NT2/D1 (cell line): ENCODE measurements at places on chromosomes 3 and 15.

DNA sequence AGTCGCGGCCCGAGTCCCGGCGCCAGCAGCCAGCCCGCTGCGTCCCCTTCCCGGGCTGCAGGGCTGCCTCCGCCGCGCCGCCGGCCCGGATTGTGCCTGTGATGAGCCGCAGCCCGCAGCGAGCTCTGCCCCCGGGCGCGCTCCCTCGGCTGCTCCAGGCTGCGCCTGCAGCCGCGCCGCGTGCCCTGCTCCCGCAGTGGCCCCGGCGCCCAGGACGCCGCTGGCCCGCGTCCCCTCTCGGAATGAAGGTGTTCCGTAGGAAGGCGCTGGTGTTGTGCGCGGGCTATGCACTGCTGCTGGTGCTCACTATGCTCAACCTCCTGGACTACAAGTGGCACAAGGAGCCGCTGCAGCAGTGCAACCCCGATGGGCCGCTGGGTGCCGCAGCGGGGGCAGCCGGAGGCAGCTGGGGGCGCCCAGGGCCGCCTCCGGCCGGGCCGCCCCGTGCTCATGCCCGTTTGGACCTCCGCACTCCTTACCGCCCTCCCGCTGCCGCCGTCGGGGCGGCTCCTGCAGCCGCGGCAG lies 1.2 kb downstream of the CHST2 start:
- no peak for DNase-seq

GRCh38 chr3:169146866-169147237 lies 516.7 kb downstream of the MECOM start:
- no peak for DNase-seq

DNA sequence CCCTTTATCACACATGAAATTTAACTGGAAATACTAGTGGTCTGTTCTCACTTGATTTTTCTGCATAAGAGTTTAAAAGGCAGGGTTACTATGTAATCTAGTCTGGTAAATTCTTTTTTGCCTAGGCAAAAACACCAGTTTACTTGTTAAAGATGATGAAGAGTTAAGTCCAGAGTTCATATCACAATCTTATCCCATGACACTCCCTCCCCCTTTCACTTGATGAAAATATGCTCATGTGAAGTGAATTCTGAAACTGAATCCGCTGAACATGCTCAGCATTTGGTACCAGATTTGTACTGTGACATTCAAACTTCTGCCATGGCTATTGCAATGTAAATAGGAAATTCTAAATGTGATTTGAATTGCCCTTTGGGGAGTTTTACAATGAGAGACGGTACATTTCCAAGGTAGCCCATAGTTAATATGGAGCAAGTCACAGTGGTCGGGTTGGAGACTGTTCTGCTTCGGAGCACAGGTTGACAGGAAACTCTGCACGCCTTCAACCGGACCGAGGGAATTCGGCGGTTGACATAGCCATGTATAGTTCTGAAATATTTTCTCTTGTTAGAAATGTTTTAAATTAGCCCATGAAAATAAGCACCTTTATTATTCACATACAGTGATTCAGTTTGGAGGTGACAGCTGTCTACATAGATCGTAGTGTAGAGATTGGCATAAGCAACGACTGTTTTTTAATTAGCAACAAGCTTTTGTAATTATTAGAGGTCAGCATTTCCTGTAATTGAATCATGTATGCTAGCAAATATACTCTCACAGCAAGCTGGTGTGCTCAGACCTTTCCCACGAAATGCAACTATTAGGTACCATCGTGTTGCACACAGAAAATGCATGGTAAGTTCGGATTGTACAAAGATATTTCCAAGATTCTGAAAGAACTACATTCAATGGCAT lies 768.6 kb upstream of the GOLIM4 start:
- DNase-seq = no peak

GRCh38 chr3:43262194-43262593 lies 24.1 kb upstream of the SNRK start:
- DNase-seq = no peak

DNA sequence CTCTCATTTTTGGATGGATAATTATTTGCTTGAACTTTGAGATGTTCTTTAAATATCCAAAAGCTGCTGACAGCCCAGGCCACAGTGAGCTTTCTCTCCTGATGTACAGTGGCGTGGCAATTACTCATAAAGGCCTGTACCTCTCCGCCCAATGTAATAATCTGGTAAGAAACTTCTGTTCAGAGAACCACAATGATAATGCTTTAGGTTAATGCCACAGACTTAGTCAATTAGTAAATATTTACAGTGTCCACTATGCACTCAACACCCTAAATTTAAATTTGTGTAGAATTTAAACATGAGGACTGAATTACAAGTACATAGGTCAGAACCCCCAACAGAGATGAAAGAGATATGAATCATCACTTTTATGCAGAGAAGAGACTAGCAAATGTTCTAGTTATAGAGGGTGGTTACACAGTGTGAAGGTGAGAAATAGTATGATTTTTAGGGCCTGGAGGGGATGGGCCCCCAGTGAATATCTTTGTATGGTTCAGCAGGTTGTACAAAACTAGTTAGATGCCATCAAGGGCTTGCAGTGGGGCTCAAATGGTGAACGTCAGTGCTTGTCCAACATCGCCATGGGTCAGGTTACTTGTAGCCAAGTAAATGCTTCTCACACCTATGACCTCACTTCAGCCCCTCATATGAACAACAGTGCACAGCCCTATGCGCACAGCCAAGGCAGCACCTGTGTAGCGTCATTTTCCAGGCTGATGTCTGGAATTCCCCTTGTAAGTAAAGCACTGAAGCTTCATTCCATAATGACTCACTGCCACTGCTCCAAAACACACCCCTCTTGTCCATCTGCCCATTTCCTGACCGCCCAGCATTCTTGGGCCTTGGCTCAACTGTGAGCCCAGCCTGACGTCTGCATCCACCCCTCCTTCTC lies 13.3 kb downstream of the ABHD2 start:
- no peak for DNase-seq

GRCh38 chr3:55160241-55160983 lies 232.6 kb upstream of the LRTM1 start:
- DNase-seq = no peak

- no peak for DNase-seq
Measured at GRCh38 chr3:38354588-38355330, 8.2 kb downstream of the XYLB start.

- DNase-seq = no peak
Measured at GRCh38 chr15:70643106-70643782, 120.1 kb downstream of the UACA start.

DNA sequence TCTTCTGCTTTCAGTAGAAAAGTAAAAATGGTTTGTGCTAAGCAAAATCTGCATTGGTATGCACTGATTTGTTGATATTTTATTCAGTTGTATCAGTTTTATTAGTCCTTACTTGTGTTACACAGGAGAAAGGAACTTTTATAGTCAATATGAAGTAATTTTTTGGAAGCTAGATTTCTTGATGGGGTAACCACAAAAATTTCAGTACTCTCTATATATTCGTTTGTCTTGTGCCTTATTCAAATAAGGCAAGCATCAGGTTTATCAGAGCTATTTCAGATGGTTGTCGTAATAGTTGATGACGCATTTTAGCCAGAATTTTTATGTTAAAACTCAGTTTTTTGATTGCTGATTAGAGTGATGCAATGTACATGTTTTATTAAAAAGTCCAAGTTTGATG lies 50.7 kb upstream of the NIPA1 start:
- no peak for DNase-seq

DNA sequence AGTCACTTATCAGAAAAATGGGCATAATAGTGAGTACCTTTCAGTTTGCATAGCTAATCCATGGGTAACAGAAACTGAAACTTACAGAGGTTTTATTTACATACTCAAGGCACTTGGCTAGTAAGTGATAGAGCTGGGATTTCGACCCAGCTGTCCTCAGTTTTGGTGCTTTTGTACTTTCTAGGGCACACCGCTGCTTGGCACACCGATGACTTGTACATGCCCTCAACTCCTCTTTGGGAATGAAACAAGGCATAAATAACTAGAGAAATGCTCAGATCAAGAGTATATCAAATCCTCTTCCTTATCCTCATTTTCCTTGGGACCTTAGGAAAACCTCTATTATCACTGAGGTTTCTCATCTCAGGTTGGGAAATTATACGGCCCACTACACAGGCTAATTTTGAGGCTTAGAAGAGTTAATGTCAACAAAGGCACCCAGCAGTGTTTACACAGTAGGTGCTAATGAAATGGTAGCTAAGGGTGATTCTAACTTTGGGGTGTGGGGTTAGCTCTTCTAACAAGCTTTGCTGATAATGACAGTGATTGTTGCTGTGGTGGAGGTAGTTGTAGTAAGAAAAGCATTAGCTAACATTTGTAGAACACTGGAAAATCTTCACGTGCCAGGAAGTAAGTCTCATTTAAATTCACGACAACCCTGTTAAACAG lies 20.3 kb upstream of the DGKG start:
- no peak for DNase-seq

DNA sequence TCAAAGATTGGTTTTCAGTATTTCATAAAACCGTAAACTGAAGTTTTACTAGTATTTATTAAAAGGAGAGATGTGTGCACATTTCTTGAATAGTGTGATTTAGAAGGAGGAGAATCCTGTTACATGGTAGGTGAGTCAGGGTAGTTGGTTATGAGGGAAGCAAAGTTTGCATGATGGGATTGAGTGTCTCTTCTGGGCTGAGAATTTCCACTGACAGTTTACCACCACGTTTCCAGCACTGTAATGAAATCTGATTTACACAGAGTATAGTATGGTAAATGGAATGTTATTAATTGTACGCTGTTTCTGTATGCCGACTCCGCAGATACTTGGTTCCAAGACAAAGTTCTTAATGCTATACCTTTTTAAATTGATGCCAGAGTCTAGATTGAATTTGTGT lies 1.6 kb downstream of the NECTIN3 start:
- no peak for DNase-seq

DNA sequence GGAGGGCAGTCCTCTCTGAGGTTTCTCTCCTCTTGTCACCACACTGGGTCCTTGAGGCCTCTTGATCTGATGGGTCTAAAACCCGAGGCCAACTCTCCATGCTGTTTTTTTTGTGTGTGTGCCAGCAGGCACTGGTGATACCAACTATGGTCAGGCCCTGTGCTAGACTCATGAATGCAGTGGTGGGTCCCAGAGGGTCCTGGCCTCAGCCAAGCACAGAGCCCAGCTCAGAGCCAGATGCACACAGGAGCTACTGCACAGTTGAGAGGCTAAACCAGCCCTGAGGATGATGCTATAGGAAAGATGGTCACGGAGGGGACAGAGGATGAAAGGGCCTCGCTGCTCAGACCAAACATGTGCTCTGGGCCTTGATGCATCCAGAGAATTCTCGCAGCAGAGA lies 33.5 kb downstream of the RAB6B start:
- no peak for DNase-seq

- DNase-seq = no peak
Measured at GRCh38 chr3:25349828-25350724, 78.0 kb upstream of the RARB start.

DNA sequence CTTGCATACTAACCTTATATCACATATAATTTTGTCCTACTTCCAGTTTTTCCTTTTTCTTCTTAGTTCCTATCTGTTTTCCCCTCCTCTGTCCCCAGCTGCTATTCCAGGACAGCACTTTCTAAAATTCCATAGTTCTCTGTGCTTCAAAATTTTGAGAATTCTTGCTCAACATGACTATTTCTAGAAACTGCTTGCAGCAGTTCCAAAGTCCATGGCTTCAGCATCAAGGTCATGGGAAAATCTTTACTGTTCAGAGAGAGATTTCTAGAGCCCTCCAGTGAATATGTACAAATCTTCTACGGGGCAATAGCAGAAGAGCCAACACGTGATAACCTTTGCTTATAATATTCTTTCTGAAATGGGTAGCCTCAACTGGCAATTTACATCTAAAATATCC lies 76.1 kb upstream of the PHLDB2 start:
- no peak for DNase-seq

GRCh38 chr3:180492047-180492446 lies 109.9 kb upstream of the TTC14 start:
- no peak for DNase-seq

DNA sequence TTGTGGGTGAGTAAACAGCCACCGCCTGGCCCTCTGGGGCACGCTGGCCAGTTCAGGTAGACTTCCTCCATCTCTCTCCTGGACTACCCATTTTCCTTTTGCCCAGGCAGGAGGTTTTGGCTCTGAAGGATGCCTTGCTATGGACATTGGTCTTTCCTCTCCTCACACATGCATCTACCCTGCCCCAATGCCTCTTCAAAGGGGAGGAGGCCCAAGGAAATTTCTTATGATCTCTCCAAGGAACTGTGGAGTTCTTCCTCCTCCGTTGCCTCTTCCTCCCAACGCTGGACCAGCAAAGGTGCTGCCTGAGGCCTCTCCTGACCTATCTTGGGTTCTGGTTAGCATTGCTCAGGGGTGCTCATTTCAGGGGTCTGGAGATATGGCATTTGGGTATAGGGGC lies 33.5 kb downstream of the POMGNT2 start:
- DNase-seq = no peak

- DNase-seq = no peak
Measured at GRCh38 chr15:84634228-84634837, 19.8 kb downstream of the WDR73 start.

GRCh38 chr3:179398574-179399231 lies 51.2 kb downstream of the MFN1 start:
- DNase-seq = no peak

- peak; percentile 57 for DNase-seq
Measured at GRCh38 chr3:168165390-168166269, 69.9 kb upstream of the GOLIM4 start.

DNA sequence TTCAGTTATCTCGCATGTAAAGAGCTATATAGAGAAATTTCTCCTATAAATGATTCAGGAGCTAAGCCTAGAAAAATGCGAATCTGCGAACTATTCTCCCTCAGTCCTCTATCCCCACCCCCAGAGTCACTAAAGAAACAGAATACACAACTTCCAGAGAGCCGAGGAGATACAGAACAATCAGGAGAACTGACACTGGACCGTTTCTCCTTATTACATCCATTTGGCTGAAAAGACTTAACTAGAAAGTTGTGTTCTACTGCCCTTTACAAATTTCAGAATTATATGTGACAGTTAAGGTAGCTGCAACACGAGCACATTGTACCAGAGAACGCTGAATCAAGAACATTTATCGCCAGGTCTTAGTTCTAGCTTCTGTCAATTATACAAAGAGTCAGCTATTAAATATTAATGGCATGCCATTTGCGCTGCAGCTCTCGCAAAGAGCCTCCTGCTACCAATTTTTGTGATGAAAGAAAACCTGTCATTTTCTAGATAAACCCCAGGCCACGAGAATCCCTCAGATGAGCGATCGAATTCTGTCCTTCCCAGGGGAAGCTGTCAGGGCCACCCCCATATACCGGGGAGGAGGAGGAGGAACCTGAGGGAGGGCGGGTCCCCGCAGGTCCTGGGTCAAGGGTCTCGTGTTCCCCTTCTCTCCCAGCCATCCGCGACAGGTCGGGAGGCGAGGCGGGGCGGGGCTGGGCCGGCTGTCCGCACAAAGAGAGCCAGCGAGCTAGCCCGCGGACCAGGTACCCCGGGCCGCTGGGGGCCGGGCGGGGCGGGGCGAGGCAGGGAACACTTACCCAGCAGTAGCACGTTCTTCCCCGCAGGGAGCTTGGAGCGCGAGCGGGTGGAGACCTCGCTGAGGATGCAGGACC lies 878 bp downstream of the DYNC1LI1 start:
- DNase-seq = peak; percentile 57

- no peak for DNase-seq
Measured at GRCh38 chr3:147640781-147641180, 231.6 kb downstream of the ZIC1 start.

- DNase-seq = no peak
Measured at GRCh38 chr3:30281526-30281925, 324.9 kb upstream of the TGFBR2 start.

- DNase-seq = no peak
Measured at GRCh38 chr3:56885453-56885852, 83.7 kb upstream of the ARHGEF3 start.

GRCh38 chr3:150773616-150774192 lies 10.7 kb upstream of the SIAH2 start:
- no peak for DNase-seq

GRCh38 chr3:104990758-104991157 lies 376.0 kb upstream of the ALCAM start:
- no peak for DNase-seq
